ENCODE measurements at places on chromosomes 2 and 18. TPM values are rescaled to one million over a fixed set of nuclear protein-coding genes. Genes with fewer than 3 reads are reported as not detected.

- no peaks in the 10 kb centered on the region for H3K4me1 ChIP-seq
- no peaks in the 10 kb centered on the region for H3K27me3 ChIP-seq
- DNase-seq = no peak
Observed at GRCh38 chr18:2312440-2312839, 258.9 kb downstream of the METTL4 start.

DNA sequence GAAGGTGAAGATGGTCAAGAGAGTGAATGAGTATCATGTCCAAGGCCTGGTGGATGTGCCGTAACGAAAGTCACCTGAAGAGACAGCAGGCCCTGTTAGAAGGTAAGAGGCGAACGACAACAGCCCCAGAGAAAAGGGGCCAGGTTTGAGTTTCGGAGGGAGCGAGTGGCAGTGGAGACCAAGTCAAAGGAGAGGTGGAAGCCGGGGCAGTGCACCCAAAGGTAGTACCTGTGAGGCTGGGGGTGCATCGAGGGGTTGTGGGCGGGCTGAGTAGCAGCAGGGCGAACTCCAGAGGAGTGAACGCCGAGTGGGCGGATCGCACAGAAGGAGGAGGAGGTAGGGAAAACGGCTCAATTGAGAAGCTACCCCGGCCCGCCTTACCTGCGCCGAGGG lies 358 bp downstream of the USP37 start:
- no peaks in the 10 kb centered on the region for H3K27me3 ChIP-seq
- H3K36me3 ChIP-seq = peaks cover 6% of the 10 kb centered on the region
- peak overlapping the region; percentile 75 for H3K4me3 ChIP-seq
- peak overlapping the region; percentile 91 for H3K27ac ChIP-seq

- H3K36me3 ChIP-seq = no peaks in the 10 kb centered on the region
- DNase-seq = no peak
- H3K4me1 ChIP-seq = no peaks in the 10 kb centered on the region
- no peak overlapping the region for H3K4me3 ChIP-seq
Observed at GRCh38 chr18:45458033-45458432, 157.2 kb upstream of the SLC14A2 start.

DNA sequence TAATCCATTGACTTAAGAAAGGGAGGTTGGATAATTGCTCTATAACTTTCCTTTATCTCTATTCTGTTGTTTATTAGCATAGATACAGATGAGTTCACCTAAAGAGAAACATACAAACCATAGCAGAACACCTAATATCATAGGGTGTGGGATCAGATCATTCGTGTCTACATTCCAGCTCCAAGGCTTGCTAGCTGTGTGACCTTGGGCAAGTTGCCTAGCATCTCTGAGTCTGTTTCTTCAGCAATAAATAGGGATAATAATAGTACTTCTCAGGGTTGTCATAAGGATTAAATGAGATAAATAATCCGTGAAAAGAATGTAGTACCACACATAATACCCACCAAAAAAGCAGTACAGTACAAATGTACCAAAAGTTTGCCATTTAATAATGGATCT lies 126.2 kb downstream of the PLB1 start:
- H3K4me3 ChIP-seq = no peak overlapping the region
- no peaks in the 10 kb centered on the region for H3K27me3 ChIP-seq
- peaks cover 37% of the 10 kb centered on the region for H3K4me1 ChIP-seq
- no peaks in the 10 kb centered on the region for H3K36me3 ChIP-seq
- DNase-seq = no peak

DYNAP gene
- total RNA-seq = not detected

BMP10 gene
- not detected for total RNA-seq

ALPG gene
- total RNA-seq = not detected

TXNDC2 gene
- not detected for total RNA-seq

SLC38A11 gene
- total RNA-seq = not detected
